ENCODE measurements at places on chromosomes 13 and 19. TPM values are rescaled to one million over a fixed set of nuclear protein-coding genes. Genes with fewer than 3 reads are reported as not detected.

- no peak overlapping the region for H3K27ac ChIP-seq
- DNase-seq = no peak
- H3K36me3 ChIP-seq = no peaks in the 10 kb centered on the region
- H3K4me1 ChIP-seq = no peaks in the 10 kb centered on the region
- H3K4me3 ChIP-seq = no peak overlapping the region
Observed at GRCh38 chr13:81916461-81916860, 1575.5 kb upstream of the SPRY2 start.

GRCh38 chr13:74910415-74910814, 571.6 kb downstream of the TBC1D4 start:
- H3K27me3 ChIP-seq = peaks cover 3% of the 10 kb centered on the region
- DNase-seq = no peak
- no peaks in the 10 kb centered on the region for H3K36me3 ChIP-seq
- H3K27ac ChIP-seq = no peak overlapping the region

DNA sequence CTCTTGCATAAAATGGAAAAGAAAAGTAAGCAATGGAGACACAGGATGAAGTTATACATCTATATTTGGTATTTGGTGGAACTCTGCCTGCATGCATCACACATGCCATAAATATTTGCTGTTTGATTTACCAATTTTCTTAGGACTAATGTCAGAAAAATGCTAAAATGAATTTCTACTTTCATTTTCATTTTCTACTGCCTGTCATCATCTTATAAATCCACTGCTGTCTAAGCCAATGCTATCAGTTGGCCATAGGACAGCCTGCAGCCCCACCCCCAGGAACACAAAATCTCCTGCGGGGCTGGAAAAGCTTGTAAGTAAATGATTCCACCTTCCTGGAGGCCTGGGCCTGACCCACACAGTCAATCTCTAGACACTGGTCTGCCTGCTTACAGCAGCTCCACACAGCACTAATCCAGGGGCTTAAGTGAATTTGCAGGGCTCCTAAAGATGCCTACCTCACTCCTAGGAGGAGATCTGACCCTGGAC, 122.0 kb downstream of the ENOX1 start:
- H3K4me1 ChIP-seq = peaks cover 34% of the 10 kb centered on the region
- peak; percentile 67 for DNase-seq
- no peaks in the 10 kb centered on the region for H3K27me3 ChIP-seq
- H3K36me3 ChIP-seq = no peaks in the 10 kb centered on the region

- H3K4me1 ChIP-seq = peaks cover 16% of the 10 kb centered on the region
- peaks cover 48% of the 10 kb centered on the region for H3K27me3 ChIP-seq
- no peaks in the 10 kb centered on the region for H3K36me3 ChIP-seq
Observed at GRCh38 chr19:1752009-1752756, 1.1 kb upstream of the ONECUT3 start.

GRCh38 chr13:41639237-41639904, 182.0 kb downstream of the RGCC start:
- no peak overlapping the region for H3K4me3 ChIP-seq
- H3K4me1 ChIP-seq = no peaks in the 10 kb centered on the region
- H3K36me3 ChIP-seq = peaks cover 7% of the 10 kb centered on the region
- no peaks in the 10 kb centered on the region for H3K27me3 ChIP-seq

GRCh38 chr19:1507763-1508506, 4.9 kb downstream of the ADAMTSL5 start:
- peaks cover 6% of the 10 kb centered on the region for H3K36me3 ChIP-seq
- H3K4me1 ChIP-seq = peaks cover 5% of the 10 kb centered on the region
- H3K27ac ChIP-seq = peak overlapping the region; percentile 91
- H3K4me3 ChIP-seq = peak overlapping the region; percentile 83

- H3K36me3 ChIP-seq = peaks cover 39% of the 10 kb centered on the region
- peaks cover 17% of the 10 kb centered on the region for H3K4me1 ChIP-seq
- H3K27ac ChIP-seq = peak overlapping the region; percentile 52
- H3K4me3 ChIP-seq = peak overlapping the region; percentile 11
- H3K27me3 ChIP-seq = peaks cover 24% of the 10 kb centered on the region
- DNase-seq = no peak
Observed at GRCh38 chr13:75790198-75790970, 154.3 kb downstream of the LMO7 start.

GRCh38 chr13:52179925-52180324, 20.5 kb upstream of the NEK3 start:
- no peak for DNase-seq
- no peak overlapping the region for H3K4me3 ChIP-seq
- peaks cover 4% of the 10 kb centered on the region for H3K36me3 ChIP-seq
- no peaks in the 10 kb centered on the region for H3K4me1 ChIP-seq
- H3K27me3 ChIP-seq = peaks cover 2% of the 10 kb centered on the region

GRCh38 chr13:90120026-90120425, 1227.5 kb upstream of the MIR17HG start:
- H3K27me3 ChIP-seq = no peaks in the 10 kb centered on the region
- no peaks in the 10 kb centered on the region for H3K4me1 ChIP-seq
- no peak for DNase-seq
- no peak overlapping the region for H3K27ac ChIP-seq
- no peaks in the 10 kb centered on the region for H3K36me3 ChIP-seq

DNA sequence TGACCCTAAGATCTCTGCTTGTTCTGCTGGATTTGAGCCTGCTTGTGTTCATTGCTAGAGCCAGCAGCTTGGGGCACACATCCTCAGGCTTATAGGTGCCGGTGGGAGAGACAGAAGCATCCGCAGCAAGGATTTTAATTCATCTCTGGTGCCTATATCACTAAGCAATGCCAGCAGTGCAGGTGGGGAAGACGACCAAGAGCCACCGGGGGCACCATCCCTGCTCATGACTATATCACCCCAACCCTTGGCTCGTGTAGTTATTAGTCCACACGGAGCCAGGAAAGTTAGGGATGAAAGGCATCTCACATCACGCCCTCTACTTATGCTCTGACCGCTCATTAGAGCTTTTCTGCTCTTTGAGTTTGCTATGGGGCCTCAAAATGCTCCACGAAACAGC, 298.2 kb downstream of the DCLK1 start:
- H3K4me1 ChIP-seq = peaks cover 35% of the 10 kb centered on the region
- no peak overlapping the region for H3K4me3 ChIP-seq
- peaks cover 4% of the 10 kb centered on the region for H3K27me3 ChIP-seq
- no peak overlapping the region for H3K27ac ChIP-seq
- H3K36me3 ChIP-seq = no peaks in the 10 kb centered on the region

- DNase-seq = peak; percentile 76
- H3K27me3 ChIP-seq = peaks cover 3% of the 10 kb centered on the region
- no peaks in the 10 kb centered on the region for H3K36me3 ChIP-seq
- peaks cover 19% of the 10 kb centered on the region for H3K4me1 ChIP-seq
- peak overlapping the region; percentile 53 for H3K27ac ChIP-seq
Observed at GRCh38 chr13:106573284-106573846, 5.4 kb upstream of the ARGLU1 start.

GRCh38 chr19:4974880-4975469, 6.1 kb downstream of the KDM4B start:
- H3K36me3 ChIP-seq = no peaks in the 10 kb centered on the region
- DNase-seq = no peak
- H3K4me1 ChIP-seq = peaks cover 81% of the 10 kb centered on the region
- H3K27ac ChIP-seq = peak overlapping the region; percentile 99
- H3K4me3 ChIP-seq = no peak overlapping the region

DNA sequence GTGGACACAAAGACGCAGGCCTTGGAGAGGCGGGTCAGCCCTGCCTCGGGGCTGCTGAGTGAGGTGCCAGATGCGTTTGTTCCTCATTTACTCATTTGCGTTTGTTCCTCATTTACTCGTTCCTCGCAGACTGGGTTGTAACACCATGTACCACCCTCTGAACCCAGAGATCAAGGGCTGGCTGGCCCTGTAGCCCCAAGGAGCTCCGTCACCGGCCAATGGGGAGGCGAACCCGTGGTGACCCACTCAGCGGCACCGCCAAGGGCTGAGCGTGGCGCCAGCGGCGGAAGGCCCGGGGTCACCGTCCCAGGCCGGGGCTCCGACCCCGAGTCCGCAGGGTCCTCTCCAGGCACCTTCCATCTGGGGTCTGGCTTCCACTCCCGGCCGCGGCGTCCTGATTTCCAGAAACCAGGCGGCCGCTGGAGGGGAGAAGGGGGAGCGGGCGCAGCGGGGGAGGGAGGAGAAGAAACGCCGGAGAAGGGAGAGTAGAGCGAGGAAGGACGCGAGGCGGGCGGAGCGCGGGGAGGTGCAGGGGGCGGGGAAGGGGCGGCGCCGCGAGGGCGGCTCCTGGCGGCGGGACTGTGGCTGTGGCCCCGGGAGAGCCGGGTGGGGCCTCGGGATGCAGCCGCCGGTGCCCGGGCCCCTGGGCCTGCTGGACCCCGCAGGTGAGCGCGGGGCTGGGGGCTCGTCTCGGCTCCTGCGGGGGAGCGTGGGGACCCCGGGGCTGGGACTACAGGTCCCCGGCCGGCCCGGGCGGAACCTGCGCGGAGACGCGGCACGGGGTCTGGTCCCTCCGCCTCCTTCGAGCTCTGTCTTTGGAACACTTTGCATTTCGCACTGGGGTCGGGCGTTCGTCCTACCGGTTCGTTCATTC, at the start of gene TMEM255B:
Gene TMEM255B, plus strand, starts transcription at position 576 of the 874 bp plus-strand sequence. Its CDS starts 44 bp downstream, at position 620.
- H3K4me3 ChIP-seq = peak within 1 kb of the TSS; percentile 96
- H3K27me3 ChIP-seq = peaks cover 10% of the 10 kb centered on the region
- peak; percentile 35 for DNase-seq
- H3K36me3 ChIP-seq = no peaks in the 10 kb centered on the region
- H3K27ac ChIP-seq = peak within 1 kb of the TSS; percentile 34

- peaks cover 2% of the 10 kb centered on the region for H3K27me3 ChIP-seq
- no peak for DNase-seq
- H3K4me1 ChIP-seq = peaks cover 44% of the 10 kb centered on the region
- H3K4me3 ChIP-seq = peak overlapping the region; percentile 25
Observed at GRCh38 chr19:13133241-13133870, 15.3 kb downstream of the NACC1 start.

DNA sequence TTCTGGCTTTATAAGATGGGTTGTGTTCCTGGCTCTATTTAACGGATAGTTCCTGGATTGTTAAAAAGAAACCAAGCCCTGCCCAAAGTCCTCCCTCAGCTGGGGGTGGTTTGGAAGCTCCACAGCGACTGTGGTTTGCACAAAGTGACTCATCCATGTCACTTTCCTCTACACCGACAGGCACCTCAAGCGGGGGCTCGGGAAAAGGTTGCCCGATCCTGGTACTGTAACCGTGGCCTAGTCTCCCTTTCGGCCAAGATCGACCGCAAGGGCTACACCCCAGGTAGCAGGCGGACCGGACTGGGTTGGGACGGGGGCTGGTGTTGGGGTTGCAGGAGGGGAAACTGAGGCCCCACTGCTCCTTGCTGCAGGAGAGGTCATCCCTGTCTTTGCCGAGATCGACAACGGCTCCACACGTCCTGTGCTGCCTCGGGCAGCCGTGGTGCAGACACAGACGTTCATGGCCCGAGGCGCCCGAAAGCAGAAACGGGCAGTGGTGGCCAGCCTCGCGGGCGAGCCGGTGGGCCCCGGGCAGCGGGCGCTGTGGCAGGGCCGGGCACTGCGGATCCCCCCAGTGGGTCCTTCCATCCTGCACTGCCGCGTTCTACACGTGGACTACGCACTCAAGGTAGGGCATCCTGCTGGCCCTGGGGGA, 1.6 kb downstream of the ARRDC2 start:
- peaks cover 1% of the 10 kb centered on the region for H3K27me3 ChIP-seq
- no peak for DNase-seq
- H3K36me3 ChIP-seq = peaks cover 7% of the 10 kb centered on the region
- no peak overlapping the region for H3K27ac ChIP-seq
- peaks cover 18% of the 10 kb centered on the region for H3K4me1 ChIP-seq

GRCh38 chr19:33189453-33189852, 4.7 kb upstream of the LRP3 start:
- H3K27me3 ChIP-seq = peaks cover 17% of the 10 kb centered on the region
- H3K4me3 ChIP-seq = no peak overlapping the region
- no peak for DNase-seq
- no peak overlapping the region for H3K27ac ChIP-seq

DNA sequence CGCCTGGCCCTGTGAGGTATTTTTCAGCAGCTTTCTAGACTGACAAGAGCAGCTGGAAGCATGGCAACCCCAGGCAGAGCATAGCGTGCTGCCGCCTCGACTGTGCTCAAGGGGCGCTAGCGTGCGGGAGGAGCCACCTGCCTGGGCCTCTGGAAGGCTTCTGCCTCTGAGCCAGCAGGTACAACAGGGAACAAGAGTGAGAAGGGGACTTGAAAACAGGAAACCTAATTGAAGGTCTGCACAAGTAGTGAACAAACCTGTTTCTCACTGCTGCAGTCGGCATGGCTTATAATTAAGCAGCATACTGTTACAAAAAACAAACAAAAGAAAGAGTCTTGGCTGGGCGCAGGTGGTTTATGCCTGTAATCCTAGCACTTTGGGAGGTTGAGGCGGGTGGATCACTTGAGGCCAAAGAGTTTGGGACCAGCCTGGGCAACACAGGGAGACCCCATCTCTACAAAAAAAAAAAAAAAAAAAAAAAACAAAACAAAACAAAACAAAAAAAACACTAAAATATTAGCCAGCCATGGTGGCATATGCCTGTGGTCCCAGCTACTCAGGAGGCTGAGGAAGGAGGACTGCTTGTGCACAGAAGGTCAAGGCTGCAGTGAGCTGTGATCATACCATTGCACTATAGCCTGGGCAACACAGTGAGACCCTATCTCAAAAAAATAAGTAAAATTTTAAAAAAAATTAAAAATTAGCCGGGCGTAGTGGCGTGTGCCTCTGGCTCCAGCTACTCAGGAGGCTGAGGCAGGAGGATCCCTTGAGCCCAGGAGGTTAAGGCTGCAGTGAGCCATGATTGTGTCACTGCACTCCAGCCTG, 12.6 kb upstream of the GARRE1 start:
- no peak for DNase-seq
- H3K4me3 ChIP-seq = no peak overlapping the region
- H3K4me1 ChIP-seq = peaks cover 31% of the 10 kb centered on the region
- peaks cover 7% of the 10 kb centered on the region for H3K36me3 ChIP-seq

DNA sequence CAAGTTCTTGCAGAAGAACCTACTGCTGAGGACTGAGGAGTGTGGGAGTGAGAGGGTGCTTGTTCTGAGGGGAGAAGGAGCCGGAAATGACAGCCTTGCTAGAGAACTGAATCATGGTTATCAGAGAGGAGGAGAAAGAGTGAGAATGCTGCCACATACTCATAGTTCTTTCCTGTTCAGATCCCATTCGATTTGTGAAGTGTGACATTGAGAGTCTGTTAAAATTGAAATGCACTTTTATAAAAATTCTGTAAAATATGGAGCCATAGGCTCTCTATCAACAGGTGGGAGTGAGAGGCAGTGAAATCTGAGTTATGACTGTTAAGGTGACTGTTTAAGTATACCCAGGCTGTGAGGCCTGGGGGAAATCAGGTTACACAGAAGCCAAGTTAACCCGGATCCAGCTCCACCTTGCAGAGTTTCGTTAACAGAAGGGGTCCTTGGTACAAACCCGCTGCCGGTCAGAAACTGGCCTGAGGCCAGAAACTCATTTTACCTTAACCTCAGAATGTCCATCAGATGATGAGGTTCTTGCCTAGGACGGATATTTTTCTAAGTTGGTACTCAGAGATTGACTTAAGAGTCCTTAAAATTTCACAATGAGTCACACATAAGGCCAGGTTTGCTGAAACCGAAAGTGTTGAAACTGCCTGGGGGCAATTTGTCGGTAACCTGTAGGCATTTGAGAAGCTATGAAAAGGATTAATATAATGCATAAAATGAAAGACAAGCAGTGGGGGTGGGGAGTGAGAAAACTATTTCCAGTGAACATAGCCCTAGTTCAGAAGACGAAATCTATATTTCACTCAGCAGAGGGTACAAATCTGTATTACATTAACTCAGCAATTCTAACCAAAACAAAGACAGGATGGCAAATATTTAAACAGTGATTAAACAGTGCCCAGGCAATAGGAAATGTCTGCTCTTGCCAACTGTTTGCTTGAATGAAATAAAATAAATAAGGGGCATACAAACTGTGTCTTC, 350.5 kb downstream of the KCNRG start:
- H3K36me3 ChIP-seq = no peaks in the 10 kb centered on the region
- DNase-seq = no peak
- no peaks in the 10 kb centered on the region for H3K4me1 ChIP-seq
- no peak overlapping the region for H3K27ac ChIP-seq

DAND5 gene
- total RNA-seq = not detected

IL17D gene
- 0.75 TPM for total RNA-seq

PGLYRP1 gene
- not detected for total RNA-seq

ZNF324B gene
- total RNA-seq = 5.1 TPM
